ENCODE measurements at places on chromosomes 7 and 10. TPM values are rescaled to one million over a fixed set of nuclear protein-coding genes. Genes with fewer than 3 reads are reported as not detected.
A peak's percentile ranks its signal among the peaks of the same experiment; 100 is the strongest.

DNA sequence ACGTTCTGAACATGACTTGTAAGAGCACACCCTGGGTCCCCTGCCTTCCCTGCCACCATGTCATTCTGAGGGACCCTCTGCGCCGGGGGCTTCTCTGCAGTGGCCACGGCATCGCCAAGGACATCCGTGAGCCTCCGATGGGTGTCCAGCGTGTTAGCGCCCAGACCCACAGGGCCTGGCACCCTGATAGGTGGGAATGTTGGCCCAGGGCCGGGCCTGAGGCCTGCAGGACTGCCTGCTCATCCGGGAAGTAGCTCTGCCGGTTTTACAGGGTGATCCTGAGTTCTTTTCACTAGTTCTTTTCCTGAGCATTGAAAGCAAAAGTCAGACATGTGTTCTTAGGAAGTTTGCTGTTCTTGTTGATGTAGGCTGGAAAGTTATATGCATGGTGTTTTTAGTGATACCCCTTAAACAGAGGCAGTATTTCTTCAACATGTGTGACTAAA lies 54.5 kb downstream of the WDR37 start:
- H3K27ac ChIP-seq, result no peak overlapping the region
- DNase-seq, result no peak
- H3K4me1 ChIP-seq, result peaks cover 17% of the 10 kb centered on the region

GRCh38 chr10:95253007-95253406 lies 37.8 kb downstream of the PDLIM1 start:
- peaks cover 12% of the 10 kb centered on the region for H3K36me3 ChIP-seq
- H3K4me1 ChIP-seq, result peaks cover 19% of the 10 kb centered on the region
- no peak overlapping the region for H3K27ac ChIP-seq
- H3K4me3 ChIP-seq, result no peak overlapping the region

HTRA1 gene
- polyA plus RNA-seq, result 0.18 TPM

ZYX gene
- polyA plus RNA-seq, result 10.5 TPM

GRCh38 chr7:75958802-75959543 lies 35.4 kb downstream of the TMEM120A start:
- H3K4me3 ChIP-seq, result no peak overlapping the region
- peak overlapping the region; percentile 74 for H3K27ac ChIP-seq
- H3K27me3 ChIP-seq, result no peaks in the 10 kb centered on the region
- peak; percentile 80 for DNase-seq
- peaks cover 82% of the 10 kb centered on the region for H3K36me3 ChIP-seq
- peaks cover 96% of the 10 kb centered on the region for H3K4me1 ChIP-seq

GRCh38 chr7:17506095-17506494 lies 207.6 kb downstream of the AHR start:
- peak; percentile 85 for DNase-seq
- H3K4me3 ChIP-seq, result no peak overlapping the region
- H3K4me1 ChIP-seq, result peaks cover 47% of the 10 kb centered on the region

DNA sequence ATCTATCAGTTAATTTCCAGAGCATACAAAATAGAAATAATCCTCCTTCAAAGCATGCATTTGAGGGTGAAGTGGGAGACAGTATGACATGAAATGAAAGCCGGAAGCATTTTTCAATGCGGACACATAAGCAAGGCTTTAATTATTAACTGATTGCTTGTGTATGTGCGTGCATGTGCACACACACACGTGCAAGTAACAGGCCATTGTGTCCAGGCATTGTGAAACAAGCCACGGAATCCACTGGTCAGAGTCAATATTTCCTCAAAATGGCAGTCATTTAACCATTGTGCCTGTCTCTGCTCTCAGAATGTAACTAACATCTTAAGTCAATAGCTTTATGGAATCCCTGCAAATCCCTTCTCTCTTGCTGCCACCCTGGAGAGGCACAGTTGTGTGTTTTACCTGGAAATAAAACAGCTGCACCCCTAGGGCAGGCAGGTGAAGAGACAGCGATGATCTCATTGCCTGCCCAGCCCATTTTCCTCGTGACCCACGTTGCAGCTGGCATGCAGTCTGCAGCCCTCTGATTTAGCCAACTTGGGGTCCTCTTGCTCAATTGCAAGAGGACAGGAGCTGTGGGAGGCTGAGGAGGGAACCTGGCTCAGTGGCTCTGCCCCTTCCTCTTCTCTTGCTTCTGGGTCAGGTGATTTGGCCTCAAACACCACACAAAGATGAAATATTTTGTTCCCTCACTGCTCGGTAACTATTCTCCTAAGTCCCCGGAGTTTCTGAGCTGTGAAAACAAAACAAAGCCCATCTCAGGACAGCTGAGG lies 500.9 kb upstream of the ZMIZ1 start:
- peaks cover 37% of the 10 kb centered on the region for H3K27me3 ChIP-seq
- DNase-seq, result peak; percentile 35
- peaks cover 32% of the 10 kb centered on the region for H3K4me1 ChIP-seq
- H3K36me3 ChIP-seq, result no peaks in the 10 kb centered on the region
- H3K4me3 ChIP-seq, result peak overlapping the region; percentile 36

- no peaks in the 10 kb centered on the region for H3K36me3 ChIP-seq
- no peak for DNase-seq
- no peak overlapping the region for H3K27ac ChIP-seq
These were observed 80.4 kb downstream of the PPP1R3C start for GRCh38 chr10:91552274-91553095.

DNA sequence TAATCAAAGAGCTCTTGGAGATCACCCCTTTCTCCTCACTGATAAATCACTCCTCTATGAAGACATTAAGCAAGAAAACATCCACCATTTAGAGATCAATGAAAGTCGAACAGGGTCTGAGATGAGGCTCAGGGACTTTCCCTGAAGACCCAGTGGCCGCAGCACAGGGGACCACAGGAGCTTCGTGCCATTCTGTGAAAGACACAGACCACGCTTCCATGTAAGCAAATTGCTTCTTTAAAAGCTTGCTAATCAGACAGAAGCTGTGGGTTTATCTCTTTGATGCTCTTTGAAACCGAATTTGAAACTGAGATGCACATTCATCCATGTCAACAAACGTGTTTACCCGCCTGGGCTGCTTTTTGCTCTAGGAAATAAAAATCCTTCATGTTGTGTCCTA lies 231.9 kb upstream of the PPP2R2D start:
- no peak for DNase-seq
- H3K4me3 ChIP-seq, result no peak overlapping the region
- no peak overlapping the region for H3K27ac ChIP-seq
- H3K36me3 ChIP-seq, result no peaks in the 10 kb centered on the region
- no peaks in the 10 kb centered on the region for H3K4me1 ChIP-seq

DNA sequence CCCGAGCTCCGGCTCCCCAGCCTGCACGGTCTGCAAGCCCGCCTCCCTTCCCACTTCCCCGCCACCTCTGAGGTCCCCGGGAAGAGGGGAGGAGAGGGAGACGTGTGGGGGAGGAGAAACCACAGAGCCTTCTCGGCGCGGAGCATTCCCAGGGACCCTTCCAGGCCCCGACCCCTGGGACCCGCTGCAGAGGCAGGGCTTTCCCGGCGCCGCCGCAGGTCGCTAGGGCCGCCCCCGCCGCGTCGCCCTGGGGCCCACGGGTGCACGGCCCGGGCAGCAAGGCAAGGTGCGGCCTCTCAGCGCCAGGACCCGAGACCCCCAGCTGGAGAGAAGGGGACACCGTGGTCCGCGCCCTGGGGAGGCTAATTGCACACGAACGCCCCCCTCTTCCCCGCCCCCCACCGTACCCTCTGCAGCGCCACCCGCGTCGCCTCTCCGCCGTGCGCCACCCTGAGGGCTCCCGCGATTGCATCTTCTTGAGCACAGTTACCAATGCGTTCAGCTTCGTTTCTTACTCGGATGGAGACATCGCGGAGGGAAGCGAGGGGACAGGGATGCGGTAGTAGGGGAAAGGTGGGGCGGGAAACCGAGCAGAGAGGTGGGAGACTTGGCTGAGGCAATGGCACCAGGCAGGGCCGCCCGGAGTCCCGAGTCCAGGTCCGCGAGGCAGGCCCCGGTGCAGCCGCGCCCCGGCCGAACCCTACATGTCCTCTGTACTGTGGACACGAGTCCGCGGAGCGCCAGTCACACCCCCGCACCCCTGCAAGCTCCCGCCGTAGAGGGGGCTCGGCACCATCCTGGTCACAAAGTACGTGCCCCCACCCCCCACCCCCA lies 28.9 kb downstream of the SKIDA1 start:
- H3K36me3 ChIP-seq, result no peaks in the 10 kb centered on the region
- H3K4me3 ChIP-seq, result peak overlapping the region; percentile 95
- H3K27ac ChIP-seq, result peak overlapping the region; percentile 98

HDAC9 gene
- 0.09 TPM for polyA plus RNA-seq

VWA2 gene
- not detected for polyA plus RNA-seq

DNA sequence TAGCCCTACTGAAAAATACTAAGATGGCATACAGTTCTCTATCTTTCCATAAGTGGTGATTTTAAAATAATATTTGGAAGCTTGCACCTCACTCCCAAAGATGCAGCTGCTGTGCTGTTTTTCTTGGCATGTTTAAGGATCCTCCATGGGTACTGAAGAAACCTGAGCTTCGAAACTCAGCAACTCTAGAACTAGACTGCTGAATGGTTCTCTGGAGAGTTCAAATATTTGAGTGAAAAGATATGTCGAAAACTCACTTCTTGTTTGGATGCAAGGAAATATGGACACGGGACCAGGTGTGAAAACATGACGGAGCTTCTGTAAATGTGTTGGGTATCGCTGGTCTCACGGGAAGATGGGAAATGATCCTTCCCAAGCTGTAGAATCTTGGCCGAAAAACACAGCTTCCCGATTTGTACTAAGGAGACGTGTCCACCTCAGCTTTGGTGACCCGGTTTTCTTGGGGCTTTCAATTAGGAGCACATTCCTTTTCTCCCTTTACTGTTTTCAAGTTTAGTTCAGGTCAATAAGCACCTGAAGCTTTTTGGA lies 543.8 kb upstream of the NRP1 start:
- no peaks in the 10 kb centered on the region for H3K36me3 ChIP-seq
- no peak overlapping the region for H3K27ac ChIP-seq
- DNase-seq, result no peak
- no peaks in the 10 kb centered on the region for H3K27me3 ChIP-seq
- H3K4me1 ChIP-seq, result peaks cover 25% of the 10 kb centered on the region
- no peak overlapping the region for H3K4me3 ChIP-seq

SLC26A5 gene
- 0.04 TPM for polyA plus RNA-seq
